Fibroblast of lung (primary cell): ENCODE measurements at places on chromosomes 11 and 22. TPM values are rescaled to one million over a fixed set of nuclear protein-coding genes. Genes with fewer than 3 reads are reported as not detected.

The DCHS1 gene
- polyA plus RNA-seq, result 0.92 and 5.0 TPM in 2 replicates

The C11orf87 gene
- polyA plus RNA-seq, result 0.02 and 0.34 TPM in 2 replicates

The SMTNL1 gene
- polyA plus RNA-seq, result not detected in 2 replicates

The PGA5 gene
- 0.18 and 1.3 TPM in 2 replicates for polyA plus RNA-seq

The KRTAP5-4 gene
- not detected in 2 replicates for polyA plus RNA-seq

The PATE4 gene
- not detected in 2 replicates for polyA plus RNA-seq

GRCh38 chr11:115939731-115940421, 435.7 kb upstream of the CADM1 start:
- no peak for DNase-seq

DNA sequence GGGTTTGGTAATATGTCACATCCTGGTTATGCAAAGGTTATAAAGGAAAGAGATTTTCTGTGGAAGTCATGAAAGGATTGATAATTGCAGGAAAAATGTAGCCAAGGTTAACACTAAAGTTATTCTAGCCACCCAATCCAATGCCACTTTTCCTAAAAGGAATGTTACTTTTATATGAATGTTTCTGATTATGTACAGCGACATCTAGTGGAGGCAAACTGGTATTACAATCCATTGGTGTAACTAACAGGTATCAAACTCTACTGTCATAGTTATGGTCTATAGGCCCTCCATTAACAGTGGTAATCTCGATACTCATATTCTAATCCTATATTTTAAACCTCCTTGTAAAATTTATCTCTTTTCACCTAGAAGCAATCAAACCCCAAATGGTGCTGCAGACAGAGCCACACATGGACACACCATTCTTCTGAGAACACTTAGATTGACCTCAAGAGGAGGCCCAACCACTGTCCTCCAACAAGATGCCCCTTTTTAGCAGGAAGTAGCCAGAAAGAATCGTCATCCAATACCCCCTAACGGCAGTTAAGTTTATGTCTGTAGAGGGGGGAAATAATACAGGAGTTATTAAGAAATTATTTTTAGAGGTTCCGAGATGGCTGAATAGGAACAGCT, 74.9 kb upstream of the RAG2 start:
- DNase-seq, result peak; percentile 39

DNA sequence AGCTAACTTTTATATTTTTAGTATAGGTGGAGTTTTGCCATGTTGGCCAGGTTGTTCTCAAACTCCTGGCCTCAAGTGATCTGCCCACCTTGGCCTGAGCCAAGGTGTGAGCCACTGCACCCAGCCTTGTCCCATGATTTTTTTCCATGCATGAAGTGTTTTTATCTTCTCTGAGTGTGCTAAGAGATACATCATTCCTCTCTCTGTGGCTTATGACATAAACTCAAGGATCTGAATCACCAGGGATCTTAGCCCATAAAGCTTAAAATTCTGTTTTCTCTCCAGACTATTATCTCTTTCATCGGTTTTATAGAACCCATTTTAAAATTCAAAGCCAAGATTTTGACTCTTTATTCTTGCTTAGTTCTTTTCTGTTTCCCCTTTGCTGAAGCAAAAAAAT, 48.4 kb upstream of the C11orf58 start:
- no peak for DNase-seq

- DNase-seq, result no peak
Observed at GRCh38 chr11:82889133-82890001, 10.9 kb downstream of the PRCP start.

GRCh38 chr22:31332886-31333285, 13.3 kb downstream of the PATZ1 start:
- no peak for DNase-seq

DNA sequence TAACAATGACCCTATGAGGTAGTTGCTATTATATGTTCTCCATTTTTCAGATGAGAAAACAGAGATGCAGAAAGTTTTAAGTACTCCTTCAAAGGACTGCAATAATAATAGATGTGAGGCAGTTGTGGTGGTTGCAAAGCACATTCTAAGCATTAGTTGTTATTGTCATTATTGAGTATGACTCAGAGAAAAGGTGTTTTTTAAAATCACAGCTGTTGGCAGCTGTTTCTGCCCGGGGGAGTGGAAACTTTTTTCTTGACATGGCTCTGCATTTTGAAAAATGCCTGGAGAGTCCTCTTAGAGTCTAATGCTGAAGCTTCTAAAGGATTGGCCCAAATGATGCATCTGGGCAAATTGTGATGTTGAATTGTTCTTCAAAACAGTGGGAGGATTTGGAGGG, 244.5 kb upstream of the MPPED2 start:
- DNase-seq, result no peak

- no peak for DNase-seq
Observed at GRCh38 chr22:44972363-44973083, 37.3 kb downstream of the PHF21B start.

DNA sequence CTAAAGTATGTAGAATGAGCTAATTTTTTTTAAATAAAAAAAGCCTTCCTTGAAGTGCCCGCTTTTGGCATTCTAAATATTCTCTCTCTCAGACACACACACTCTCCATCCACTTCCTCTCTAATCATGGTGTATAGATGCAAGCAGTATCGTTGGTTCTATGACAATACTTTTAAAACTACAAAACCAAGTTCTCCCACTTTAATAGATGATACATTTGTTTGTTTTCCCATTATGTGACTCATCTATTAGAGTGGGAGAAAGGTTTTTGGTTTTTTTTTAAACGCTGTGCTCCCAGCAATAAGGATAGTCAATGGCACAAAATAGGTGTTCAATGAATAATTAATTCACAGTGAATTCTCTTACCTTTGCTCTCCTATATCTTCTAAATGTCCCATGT, 44.6 kb downstream of the FZD4 start:
- no peak for DNase-seq
